HCT116 (cell line): ENCODE measurements at places on chromosomes 16 and 17.

DNA sequence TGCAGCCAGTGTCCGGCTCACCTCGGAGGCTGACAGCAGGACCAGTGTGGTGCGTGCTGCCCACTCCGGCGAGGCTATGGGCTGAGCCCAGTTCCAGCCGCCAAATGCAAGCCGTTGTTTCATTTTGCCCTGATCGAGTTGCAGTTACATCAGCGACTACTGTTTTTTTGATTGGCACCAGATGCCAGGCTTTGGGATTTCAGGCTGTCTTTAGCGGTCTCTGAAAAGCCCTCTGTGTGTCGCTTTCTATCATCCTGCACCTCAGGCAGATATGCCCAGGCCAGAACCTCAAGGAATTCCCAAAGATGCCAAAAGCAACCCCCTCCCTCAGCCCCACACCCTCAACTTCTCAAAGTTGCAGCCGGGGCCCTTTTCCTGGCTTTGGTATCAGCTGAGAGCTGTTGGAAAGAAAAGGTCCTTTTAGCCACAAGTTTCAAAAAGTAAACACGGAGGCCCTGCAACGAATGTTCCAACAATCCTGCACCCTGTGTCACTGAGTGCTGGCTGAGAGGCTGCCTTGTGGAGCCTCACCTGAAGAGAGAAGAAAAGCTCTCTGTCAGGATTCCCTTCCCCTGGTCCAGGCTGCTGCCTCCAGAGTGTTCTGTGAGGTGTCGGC, 58.9 kb downstream of the WWP2 start:
- DNase-seq = no peak

GRCh38 chr17:31060791-31061550, 33.8 kb upstream of the NF1 start:
- DNase-seq = no peak

DNA sequence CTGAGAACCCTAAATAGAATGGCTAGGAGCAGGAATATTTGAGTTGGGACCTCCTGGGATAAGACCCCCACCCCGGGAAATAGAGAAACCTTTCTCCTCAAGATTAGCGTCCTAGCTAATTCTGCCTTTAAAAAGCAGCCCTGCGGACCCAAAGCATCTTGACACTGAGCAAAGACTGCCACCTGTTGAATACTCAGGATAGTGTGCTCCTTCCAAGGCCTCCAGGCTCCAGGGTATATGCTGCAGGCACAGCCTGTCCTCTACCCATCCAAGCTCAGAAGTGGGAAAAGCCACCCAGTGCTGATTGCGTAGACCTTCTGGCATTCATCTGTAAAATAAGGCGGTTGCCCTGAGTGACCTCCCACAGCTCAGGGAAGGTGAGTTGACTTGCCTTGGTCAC, 456.2 kb upstream of the DYNLRB2 start:
- DNase-seq = no peak

DNA sequence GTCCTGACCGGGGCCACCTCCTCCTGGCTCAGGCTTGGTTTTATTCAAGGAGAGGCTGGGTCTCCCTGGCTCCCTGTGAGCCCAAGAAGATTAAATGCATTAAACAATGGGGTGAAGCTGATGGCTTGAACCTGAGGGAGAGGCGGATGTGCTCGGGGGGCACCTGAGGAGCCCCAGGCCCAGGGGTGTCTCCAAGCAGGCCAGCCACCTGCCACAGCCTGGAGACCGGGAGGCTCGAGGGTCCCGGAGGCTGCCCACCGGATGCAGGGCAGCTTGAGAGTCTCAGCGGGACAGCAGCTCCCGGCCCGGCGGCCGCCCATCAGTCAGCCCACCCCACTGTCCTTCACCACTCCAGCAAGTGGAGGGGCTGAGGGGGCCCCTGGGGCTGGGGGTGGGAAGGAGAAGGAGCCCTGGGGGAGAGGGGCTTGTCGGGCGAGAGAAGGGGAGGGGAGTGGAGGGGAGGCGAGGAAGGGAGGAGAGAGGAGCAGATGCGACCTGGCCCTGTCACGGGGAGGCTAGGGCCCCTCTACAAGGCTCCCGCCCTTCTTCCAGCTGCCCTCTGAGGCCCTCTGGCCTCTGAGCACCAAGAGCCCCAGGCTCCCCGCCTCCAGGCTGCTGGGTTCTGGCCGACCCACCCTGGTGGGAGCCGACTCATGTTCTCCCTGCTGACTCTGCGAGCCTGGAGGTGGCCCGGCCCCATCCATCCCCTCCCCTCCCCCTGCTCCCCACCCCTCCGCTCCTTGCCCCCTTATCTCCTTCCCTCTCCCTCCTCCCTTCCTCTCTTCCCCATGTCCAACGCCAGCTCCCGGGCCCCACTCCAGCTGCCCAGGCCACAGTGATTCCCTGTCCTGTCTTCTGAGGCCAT, 13.2 kb downstream of the CD7 start:
- DNase-seq = no peak

GRCh38 chr17:9432934-9433421, 142.6 kb downstream of the STX8 start:
- DNase-seq = no peak

DNA sequence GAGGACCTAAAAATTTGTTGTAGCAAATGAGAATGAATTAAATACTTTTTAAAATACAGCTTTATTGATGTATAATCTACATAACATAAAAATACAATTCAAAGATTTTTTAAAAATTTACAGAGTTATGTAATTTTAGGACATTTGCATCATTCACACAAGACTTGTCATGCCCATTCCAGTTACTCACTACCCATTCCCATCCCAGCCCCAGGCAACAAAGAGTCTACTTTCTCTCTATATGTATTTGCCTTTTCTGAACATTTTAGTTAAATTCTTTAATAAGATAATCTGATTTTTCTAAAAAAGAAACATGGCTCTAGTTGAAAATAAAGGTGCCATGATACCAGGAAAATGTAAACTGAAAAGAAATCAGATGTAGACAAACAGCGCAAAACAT, 354.2 kb downstream of the PMP22 start:
- DNase-seq = no peak

- DNase-seq = no peak
These were observed 23.0 kb downstream of the MPG start for GRCh38 chr16:100989-101388.

GRCh38 chr17:32926183-32926582, 1.8 kb upstream of the TMEM98 start:
- no peak for DNase-seq

DNA sequence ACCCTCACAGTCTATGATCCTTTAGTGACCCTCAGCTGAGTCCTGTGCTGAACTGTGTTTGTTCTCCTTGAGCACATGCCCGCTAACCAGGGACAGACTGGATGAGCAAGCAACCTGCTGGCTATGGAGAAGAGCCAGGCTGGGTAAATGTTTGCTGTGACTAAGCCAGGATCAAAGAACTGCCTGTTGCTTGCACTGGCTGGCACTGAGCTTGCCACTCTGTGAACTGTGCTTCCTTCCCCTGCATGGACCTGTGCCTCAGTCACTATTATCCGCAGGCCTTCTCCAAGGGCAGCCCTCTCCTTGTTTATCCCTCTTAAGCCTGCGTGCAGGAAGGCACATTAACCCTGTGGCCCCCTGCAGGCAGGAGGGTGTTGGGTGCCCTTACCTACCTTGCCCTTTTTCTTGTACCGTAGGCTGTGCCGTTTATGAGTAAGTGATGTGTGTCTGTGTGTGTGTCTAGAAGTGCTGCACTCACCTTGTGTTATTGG, 7.4 kb downstream of the PNPO start:
- no peak for DNase-seq

- no peak for DNase-seq
These were observed 96.2 kb upstream of the DNAH17 start for GRCh38 chr17:78673395-78673794.

DNA sequence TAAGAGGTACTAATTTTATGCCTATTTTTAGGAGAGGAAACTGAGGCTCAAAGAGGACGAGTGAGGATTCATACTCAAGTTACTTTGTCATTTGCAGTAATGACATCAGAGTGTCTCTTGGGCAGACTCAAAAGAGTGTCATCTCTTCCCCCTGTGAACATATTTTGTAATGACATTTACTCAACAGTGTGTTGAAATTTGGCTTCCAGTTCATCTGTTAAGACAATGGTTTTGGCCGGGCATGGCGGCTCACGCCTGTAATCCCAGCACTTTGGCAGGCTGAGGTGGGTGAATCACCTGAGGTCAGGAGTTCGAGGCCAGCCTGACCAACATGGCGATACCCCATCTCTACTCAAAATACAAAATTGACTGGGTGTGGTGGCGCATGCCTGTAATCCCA, 28.9 kb downstream of the WFDC1 start:
- DNase-seq = no peak

DNA sequence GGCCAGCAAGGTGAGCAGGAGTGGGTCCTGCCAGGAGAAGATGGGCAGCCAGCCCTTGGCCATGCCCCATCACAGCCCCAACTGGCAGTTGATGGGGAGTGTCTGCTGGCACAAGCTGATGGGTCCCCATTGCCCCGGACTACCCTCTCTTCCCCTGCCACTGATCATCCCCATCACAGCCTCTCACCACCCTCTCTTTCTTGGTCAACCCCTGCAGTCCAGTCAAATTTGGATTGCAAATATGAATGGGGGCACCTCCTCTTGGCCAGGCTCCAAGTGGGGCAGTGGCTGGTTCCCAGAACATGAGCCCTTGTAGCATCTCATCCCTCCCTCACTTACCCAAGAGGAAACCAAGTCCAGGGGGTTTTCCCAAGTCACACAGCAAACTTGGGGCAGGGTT, 17.4 kb downstream of the SEZ6 start:
- DNase-seq = no peak

- DNase-seq = no peak
These were observed 17.7 kb downstream of the GALNS start for GRCh38 chr16:88839026-88839529.

DNA sequence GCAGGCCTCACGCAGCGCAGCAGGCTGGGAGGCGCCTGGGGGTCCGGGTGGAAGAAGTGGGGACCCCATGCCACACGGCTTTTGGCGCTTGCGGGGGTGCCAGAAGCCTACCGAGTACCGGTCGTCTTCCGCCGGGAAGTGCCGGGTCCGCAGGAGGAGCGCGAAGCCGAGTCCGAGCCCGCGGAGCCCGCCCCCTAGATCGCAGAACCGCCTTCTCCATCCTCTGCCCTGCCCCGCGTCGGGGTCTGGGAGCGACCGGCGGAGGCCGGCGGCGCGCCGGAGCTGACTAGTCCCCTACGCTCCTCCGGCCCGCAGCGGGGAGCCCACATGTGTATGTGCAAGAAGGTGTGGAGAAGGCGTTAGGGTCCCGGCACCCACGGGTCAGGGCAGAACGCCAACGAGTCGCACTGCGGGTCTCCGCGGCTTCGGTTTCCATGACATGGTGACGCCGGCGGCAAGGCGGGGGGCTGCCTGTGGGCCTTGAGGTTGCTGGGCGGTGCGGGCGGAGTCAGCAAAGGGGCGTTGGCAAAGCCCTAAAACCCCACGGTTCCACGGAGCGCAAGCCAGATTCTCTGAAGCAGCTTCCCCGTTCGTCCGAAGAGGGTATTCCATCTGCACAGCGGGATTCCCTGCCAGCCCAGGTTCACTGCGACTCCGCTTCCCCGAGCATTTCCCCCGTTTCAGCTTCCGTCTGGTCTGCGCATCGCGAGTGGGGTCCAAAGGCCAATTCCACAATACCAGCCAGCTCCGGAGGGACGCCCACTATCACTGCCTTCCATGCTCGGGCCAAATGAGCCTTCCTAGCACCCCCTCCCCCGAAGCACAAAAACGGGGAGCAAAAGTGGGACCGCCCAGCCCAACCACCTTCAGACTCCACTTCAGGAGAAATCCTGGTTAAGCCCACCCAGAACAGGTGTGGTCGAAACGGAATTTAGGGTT, 2.3 kb upstream of the LHX1 start:
- no peak for DNase-seq

GRCh38 chr16:50533317-50533716, 14.9 kb upstream of the NKD1 start:
- DNase-seq = no peak

- DNase-seq = no peak
These were observed 29.7 kb downstream of the WNT3 start for GRCh38 chr17:46788796-46789195.

DNA sequence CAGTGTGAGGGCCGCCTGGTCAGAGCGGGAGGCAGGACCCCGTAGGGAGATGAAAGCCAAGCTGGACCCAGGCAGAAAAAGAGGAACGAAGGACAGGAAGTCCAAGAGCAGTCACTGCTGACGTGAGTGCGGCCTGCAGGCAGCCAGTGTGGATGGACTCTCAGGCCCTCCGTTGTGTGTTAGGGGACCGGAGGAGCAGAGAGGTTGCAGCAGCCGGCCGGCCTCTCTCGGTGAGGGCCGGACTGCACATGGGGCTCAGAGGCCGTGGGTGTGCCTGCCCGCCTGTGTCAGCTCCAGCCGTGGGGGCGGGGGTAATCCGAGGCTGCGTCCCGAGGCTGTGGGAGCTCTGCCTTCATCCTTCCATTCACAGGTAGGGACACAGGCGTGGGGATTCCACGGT, 67.4 kb downstream of the JPH3 start:
- DNase-seq = no peak

DNA sequence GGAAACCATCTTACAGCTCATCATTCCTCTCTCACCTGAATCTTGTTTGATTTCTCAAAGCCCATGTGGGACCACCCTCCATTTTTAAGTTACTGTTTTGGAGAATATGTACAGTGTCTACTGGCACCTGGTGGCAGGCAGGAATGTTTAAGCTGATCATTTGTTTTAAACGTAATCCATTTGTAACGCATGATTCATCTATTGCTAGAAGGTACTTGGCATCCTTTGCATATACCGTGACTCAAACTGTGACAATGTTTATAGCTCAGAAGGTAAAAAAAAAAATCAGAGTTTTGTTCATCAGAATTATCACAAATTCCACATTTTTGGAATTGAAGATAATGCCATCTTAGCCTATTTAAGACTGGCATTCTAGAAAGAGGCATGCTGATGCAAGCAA, 1007.5 kb upstream of the EEF2KMT start:
- no peak for DNase-seq

- DNase-seq = no peak
These were observed 428 bp upstream of the SALL1 start for GRCh38 chr16:51151435-51151960.

DNA sequence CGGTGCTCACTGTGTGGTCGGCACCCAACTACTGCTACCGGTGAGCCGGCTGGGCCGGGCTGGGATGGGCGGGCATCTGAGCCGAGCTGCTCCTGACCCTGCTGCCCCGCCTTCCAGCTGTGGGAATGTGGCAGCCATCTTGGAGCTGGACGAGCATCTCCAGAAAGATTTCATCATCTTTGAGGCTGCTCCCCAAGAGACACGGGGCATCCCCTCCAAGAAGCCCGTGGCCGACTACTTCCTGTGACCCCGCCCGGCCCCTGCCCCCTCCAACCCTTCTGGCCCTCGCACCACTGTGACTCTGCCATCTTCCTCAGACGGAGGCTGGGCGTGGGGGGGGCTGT, 6.9 kb downstream of the TBX6 start:
- no peak for DNase-seq
